HuH-7 (cell line): ENCODE measurements at places on chromosomes 7 and 10.

DNA sequence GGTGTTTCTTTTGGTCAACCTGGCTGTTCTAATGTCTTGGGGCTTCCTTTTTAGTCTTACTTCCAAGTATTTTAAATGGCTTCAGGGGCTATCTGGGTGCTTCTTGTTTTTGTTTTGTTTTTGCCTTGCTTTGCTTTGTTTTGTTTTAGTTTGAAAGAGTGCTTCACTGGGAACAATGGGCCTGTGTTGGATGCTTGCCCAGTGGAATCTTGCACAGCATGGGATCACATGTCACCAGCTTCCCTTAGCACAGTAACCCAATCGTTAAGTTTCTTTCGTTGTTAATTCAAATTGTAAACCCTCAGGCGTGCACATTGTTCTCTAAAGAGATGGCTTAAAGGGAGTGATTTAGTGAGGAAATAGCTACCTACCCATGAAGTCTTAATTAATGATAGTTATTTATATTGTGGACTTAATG is 8.9 kb downstream of the COL17A1 start:
- no peak for DNase-seq

- DNase-seq, result no peak
Observed at GRCh38 chr7:117087639-117088396, 134.5 kb downstream of the ST7 start.

- DNase-seq, result no peak
Observed at GRCh38 chr10:32104181-32104580, 48.0 kb upstream of the KIF5B start.

DNA sequence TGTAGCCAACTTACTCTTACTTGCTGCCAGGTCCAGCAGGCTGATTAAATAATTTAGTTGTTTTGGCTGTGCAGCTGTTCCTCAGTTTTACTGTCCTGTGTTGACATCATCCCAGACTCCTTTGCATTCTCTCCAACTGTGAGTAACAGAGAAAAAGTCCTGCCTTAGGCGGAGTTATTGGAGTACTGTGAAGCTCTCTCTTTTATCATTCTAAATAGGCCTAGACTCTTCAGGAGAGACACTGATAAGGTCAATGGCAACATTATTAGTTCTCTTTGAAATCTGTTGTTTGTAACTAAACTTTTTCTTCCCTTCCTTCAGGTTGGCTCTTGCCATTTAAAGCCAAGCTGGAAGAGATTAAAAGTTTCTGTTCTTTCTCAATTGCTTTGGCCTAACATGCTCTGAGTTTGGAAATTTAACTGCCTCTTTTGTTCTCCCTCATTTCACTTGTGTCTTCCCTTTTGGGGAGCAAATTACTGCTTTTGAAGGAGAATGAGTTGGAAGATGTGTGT is 215.7 kb upstream of the CSTF2T start:
- DNase-seq, result no peak

DNA sequence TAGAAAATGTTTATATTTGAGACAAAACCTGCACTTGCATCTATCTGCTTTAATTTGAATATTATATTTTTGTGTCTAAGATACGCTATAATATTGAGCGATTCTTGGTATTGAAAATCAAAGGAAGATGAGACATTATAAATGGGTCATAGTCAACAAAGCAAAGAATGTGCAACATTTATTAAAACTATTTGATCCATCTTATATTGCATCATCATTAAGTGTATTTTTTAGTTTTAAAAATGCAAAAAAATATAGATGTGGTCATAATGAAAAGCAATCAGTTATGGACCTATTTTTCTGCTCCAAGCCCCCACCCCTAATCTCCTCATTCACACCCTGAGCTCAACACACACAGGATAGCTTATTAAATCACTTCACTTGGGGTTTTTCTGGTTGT is 847.3 kb downstream of the NRG3 start:
- no peak for DNase-seq
